ENCODE measurements at places on chromosomes 5 and 9.

DNA sequence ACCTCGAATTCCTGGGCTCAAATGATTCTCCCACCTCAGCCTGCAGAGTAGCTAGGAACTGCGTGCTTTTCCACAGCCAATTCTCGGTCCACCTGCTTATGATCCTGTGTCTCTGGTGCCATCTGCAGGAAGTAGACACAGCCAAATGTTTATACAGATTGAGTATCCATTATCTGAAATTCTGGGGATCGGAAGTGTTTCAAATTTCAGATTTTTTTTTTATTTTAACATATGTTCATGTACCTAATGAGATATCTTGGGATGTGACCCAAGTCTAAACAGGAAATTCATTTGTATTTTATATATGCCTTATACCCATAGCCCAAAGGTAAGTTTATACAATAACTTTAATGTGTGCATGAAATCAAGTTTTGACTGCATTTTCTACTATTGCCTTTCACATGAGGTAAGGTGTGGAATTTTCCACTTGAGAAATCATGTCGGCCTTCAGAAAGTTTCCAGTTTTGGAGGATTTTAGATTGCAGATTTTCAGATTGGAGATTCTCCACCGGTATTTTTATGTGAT lies 89.5 kb downstream of the ESM1 start:
- DNase-seq: no peak

- DNase-seq: no peak
These were observed 533.8 kb downstream of the CAAP1 start for GRCh38 chr9:26358836-26359235.

DNA sequence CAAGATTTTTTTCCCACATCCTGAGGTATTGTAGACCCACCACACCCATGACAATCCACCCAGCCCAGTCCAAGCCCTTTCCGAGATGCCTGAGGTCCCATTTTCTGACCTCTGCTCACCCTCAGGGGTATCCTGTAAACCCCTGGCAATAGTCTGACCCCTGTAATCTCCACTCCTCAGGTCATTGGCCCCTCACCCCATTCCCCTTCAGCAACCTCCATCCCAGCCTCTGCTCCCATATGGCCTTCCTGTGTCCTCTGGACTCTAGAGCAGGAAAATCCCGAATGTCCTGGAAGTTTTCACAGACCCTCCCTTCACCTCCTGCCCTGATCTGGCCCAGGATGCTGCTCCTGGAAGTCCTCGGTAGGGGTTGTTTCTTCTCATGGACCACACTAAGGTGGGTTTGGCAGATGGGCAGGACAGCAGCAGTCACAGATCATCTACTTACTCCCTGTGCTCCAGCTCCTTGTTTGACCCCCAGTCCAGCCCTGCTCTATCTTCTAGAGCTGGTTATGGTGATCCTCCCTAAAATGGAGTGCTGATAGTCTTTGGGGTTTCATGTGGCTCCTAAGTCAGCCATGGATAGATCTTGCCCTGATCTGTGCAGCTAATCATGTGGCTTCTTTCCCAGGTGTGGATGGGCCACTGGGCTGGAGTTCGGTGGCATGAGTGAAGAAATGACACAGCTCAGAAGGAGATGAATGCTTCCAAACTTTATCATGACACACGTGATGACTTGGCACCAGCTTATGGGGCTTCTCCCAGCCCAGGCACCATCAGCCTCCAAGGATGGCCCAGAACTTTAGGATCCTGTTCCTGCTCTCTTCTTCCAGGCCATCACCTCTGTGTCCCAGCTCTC lies 12.0 kb upstream of the ACSL6 start:
- no peak for DNase-seq

- no peak for DNase-seq
These were observed 75.9 kb upstream of the ADAMTS19 start for GRCh38 chr5:129384193-129384592.

DNA sequence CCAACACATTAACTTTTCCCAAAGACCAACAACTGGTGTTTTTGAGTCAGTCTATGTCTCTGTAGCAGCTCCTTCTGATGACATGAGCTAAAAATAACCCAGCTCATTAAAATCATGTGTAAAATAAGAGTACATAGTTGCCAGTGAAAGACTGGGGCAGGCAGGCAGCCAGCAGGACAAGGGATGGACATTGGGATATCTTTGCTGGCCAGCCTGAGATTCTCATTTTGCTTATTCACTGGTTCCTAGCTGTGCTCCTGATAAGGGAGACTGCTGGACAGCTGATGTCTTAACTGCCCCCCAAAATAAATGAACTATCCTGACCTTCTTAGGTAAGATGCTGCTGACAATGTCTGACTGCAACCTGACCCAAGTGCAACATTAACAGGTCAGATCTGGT lies 33.9 kb downstream of the EPB41L4B start:
- DNase-seq: no peak

DNA sequence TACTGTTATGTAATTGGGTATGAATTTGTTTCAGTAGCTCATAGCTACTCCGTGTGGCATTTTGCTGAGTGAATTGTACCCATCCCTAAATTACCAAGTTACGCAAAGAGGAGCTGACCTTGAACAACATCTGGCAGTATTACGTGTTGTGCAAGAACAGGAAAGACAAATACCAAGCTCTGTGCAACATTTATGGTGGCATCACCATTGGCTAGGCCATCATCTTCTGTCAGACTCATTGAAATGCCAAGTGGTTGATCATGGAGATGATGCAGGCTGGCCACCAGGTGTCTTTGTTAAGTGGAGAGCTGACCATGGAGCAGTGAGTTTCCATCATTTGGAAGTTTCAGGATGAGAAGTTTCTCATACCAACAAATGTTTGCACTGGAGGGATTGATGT lies 15.0 kb downstream of the ZSWIM6 start:
- no peak for DNase-seq

- DNase-seq: no peak
These were observed 10.4 kb downstream of the LRRC8A start for GRCh38 chr9:128892221-128892921.

DNA sequence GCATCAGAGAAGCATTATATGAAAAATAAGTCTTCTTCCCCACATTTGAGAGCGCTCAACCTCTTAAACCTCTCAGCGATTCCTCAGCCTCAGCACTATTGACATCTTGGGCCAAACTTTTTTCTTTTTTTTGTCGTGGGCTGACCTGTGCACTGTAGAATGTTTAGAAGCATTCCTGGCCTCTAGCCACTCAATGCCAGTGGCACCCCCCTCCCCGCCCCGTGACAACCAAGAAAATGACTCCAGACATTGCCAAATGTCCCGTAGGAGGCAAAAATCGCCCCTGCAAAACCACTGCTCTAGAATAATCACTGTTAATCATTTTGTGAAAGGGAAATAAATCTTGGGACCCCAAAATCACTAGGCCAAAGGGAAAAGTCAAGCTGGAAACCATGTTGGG lies 129.1 kb upstream of the BOD1 start:
- DNase-seq: no peak

DNA sequence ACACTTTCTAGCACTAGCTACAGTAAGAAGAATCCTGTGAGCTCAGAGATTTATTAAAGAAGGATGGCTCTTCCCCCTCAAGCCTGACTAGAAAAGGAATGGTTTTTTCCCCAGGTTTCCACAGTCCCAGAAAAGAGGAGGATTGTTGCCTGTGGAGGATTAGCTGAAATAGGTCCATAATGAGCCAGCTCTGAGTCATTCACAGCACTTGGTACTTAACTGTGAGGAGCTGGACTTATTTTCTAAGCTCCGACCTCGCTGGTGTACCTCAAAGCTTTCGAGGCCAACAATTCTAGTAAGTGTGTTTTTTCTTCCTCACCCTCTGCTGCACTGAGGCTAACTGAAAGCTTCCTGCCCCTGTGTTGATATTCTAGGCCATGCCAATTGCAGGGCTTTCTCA lies 222.5 kb upstream of the IL12B start:
- no peak for DNase-seq

DNA sequence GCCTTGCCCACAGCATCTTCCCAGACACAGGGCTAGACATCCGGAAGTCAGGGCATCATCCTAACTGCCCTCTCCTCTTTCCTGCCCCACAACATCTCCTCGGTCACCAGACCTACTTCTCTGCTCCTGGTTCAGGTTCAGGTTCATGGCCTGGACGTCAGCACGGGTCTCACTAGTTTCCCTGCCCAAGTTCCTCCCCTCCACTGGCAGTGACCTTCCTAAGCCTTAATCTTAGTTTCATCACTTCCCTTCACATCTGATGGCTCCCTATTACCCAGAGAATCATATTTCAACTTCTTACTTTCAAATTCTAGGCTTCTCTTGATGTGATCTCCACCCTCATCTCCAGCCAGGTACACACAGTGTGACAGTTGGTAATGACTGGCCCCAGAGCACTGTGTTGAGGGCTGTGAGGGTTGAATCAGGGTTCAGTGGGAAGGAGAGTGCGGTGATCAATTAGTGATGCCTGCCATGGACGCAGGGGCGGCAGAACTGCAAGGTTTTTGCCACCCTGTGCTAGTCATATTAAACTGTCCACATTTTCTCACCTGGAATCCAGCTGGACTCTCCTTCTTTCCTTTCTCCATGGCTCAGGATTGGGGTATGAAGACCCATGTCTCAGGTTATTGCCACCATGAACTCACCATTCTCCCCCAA lies 34.3 kb upstream of the CRB2 start:
- DNase-seq: no peak

GRCh38 chr5:56233230-56233629 lies at the start of gene ANKRD55:
Gene ANKRD55, minus strand, starts transcription at chr5:56233330. Its CDS starts 417 bp downstream, at chr5:56232913.
- no peak for DNase-seq

DNA sequence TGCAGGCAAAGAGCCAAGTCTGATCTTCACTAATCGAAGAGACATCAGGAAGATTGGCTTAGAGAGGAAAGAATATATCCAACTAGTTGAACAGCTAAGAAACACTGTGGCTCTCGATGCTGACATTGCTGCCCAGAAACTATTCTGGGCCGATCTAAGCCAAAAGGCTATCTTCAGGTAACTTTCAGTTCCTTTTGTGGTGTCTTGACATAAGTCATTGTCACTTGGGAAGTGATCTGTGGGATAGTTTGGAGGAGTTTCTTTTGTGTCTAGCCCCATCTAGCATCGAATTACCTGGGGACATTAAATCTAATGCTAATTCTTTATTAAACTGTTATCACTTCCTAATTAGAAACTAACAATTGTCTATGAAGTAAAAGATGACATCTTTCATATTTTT lies 24.0 kb downstream of the VLDLR start:
- DNase-seq: no peak

GRCh38 chr5:17206021-17206420 lies 11.4 kb upstream of the BASP1 start:
- no peak for DNase-seq

DNA sequence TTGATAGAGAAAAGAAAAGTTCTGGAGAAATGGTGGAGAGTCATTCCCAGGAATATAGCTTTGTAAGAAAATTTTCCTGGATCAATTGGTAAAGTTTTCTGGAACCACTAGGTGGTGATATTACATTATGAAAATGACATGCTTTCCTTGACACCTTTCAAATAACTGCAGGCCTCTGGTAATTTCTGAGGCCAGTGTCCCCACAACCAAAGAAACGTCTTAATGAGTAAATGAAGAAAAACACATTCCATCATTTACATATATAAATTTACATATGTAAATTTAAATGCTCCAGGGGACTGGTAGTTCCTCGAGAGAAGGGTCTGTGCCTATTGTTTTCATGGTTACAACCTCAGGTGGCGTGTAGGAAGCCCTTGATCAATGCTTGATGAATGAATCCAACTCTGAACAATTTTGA lies 17.2 kb upstream of the RGS3 start:
- DNase-seq: no peak

DNA sequence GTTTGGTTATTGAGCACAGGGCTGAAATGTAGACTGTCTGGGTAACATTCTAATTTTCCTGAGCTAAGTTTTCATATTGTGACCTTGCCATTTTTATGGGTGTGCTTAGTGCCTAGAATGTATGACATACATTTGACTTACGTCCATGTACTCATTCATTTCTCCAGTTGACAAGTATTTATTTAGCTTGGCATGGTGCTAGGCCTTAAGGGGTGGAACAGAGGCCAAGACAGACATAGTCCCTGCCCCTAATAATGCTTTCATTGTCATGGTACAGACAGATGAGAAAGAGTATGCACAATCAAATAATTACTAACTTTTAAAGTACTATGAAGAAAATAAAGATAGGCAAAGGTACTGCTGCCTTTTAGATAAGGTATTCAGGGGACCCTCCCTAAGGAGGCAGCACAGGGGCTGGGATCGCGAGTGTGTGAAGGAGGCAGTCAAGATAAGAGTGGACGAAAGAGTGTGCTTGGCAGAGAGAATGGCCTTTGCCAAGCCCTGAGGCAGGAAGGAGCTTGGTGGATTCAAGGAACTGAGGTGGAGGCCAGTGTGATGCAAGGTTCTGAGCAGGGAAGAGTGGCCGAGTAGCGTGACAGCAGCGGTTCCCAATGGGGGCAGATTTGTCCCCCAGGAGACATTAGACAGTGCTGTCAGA lies 128.0 kb downstream of the PIP5K1B start:
- DNase-seq: no peak

DNA sequence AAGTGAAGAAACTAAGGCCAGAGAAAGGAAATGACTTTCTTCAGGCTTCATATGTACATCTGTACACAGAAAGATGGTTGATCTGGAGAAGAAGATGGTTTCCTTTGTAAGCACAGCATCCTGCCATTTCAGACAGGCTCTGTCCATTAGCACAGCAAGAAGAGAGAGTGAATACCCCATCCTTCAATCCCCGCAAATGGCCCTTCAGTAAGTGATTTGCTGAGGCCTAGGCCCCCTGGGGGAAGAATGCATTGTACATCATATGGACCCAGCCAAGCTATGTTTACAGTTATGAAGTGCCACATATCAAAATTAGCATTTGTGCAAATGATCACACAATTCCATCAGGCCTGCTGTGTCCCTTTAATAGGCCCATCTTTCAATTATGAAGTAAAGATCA lies 657.4 kb downstream of the BRINP1 start:
- DNase-seq: no peak

DNA sequence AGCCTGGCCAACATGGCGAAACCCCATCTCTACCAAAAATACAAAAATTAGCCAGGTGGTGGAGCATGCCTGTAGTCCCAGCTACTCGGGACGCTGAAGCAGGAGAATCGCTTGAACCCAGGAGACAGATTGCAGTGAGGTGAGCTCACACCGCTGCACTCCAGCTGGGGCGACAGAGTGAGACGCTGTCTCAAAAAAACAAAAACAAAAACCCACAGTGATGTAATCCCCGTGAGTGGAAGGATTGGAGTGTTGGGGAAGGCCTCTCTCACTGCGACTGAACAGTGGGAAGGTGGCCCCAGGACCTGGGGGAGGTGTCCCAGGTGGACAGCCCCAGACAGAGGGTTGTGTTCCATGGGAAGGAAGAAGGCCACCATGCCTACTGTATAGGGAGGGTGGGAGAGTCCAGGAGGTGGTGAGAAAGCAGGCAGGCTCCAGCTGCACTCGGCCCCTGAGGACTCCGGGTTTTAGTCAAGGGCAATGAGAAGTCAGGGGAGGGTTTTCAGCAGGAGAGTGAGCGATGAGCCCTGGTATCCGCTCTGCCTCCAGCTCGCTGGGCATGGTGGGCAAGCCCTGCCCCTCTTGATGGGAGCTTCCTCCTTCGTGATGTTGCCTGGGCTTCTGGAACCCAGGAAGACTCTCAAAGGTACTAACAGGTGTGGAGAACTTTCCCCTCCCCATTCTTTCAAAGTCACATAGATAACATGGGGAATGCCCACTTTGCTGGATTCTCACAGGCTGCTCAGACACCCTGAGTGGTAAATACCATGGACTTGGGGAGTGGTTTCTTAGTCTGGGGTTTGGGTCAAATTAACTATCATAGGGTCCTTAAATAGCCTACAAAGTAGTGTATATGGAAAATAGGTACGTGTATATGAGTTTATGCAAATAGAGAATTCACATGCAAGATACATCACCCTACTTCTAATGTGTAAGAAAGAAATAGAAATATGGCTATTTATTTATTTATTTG lies 74.7 kb downstream of the PPARGC1B start:
- no peak for DNase-seq
